Mesothelial cell of epicardium (in vitro differentiated cells): ENCODE measurements at places on chromosomes 5 and 9. TPM values are rescaled to one million over a fixed set of nuclear protein-coding genes. Genes with fewer than 3 reads are reported as not detected.

- no peak overlapping the region for H3K27ac ChIP-seq
- H3K27me3 ChIP-seq, result peaks cover 15% of the 10 kb centered on the region
- DNase-seq, result no peak
- no peaks in the 10 kb centered on the region for H3K4me1 ChIP-seq
- H3K4me3 ChIP-seq, result no peak overlapping the region
These were observed 24.0 kb upstream of the TCF7 start for GRCh38 chr5:134090522-134090921.

DNA sequence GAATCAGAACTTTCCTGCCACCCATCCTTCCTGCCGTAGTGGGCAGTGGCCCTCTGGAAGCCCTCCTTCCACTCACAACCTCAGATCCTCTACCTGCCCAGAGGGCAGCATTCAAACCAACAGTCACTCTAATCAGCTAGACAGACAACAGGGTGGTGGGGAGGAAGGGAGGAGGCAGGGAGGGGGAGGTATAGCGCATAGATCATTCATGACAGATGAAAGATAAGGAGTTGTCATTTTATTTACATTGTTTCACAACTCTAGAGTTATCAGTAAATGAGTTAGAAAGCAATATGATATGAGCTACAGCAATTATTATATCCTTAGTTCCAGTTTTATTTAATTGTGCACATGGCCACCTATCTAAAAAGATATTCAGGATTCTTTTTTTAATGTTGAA, 852 bp downstream of the IL9 start:
- peaks cover 40% of the 10 kb centered on the region for H3K27me3 ChIP-seq
- H3K4me1 ChIP-seq, result peaks cover 31% of the 10 kb centered on the region
- H3K36me3 ChIP-seq, result no peaks in the 10 kb centered on the region
- no peak overlapping the region for H3K27ac ChIP-seq
- no peak overlapping the region for H3K4me3 ChIP-seq

DNA sequence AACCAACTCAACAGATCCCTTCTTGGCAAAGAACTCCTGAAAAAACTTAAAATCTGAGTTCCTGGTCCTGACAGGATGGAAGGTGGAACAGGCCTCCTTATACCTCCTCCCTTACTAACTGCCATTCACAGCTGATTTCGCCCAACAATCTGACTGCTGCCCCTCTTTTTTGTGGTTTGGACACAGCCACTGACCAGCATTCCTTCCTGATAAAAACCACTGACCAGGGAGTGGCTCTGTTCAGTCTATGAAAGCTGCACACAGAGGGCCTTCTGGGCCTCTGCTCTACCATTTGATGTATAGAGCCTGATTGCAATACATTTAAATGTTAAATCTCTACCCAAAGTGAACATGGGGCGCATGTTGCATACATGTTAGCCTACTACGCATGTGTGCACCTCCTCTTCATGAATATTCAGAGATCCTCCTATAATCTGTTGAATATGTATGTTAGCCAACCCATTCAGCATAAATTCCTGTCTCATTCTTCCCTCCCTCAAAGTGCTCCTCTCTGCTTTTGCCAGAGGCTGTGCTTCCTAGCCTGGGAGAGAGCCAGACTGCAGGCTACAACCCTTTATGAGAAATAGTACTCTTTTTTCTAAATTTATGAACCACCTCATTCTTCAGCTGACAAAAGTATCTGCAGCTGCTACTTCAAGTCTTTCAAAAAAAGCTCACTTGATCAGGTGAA, 93.7 kb upstream of the MRPS30 start:
- no peak for DNase-seq
- H3K4me3 ChIP-seq, result no peak overlapping the region
- no peak overlapping the region for H3K27ac ChIP-seq

DNA sequence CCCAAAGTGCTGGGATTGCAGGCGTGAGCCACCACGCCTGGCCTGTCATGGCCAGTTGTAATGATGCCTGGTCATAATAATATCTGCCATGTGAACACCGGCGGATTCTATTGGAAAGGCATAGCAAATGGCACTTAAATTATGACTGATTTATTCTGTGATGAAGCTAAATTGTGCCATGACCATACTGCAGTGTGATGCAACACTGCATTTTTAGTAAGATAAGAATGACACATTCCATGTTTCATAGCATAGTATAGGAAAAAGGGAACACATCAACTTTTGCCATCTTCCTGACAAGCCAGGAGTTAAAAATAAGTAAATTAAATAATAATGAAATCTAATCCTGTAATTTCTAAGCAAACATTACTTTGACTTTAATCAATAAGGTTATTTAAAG, 30.4 kb upstream of the BICD2 start:
- H3K27ac ChIP-seq, result no peak overlapping the region
- no peak for DNase-seq
- H3K4me3 ChIP-seq, result no peak overlapping the region
- H3K27me3 ChIP-seq, result peaks cover 41% of the 10 kb centered on the region
- H3K36me3 ChIP-seq, result no peaks in the 10 kb centered on the region
- peaks cover 4% of the 10 kb centered on the region for H3K4me1 ChIP-seq

DNA sequence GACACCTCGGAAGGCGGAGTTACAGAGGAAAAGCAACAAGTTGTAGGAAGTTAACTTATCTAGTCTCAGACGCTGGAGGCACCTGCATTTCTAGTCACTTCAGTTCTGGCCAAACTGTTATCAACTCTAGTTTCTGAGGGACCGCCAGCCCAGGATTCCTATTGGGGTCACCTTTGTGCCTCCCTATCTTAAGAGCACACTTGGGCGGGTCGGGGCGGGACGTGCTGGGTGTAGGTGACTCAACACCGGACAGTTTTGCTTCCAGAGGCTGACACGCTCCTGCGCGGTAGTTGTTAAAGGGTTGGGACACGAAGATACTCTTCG, 679 bp upstream of the KDM4C start:
- H3K27ac ChIP-seq, result peak overlapping the region; percentile 99

The SQSTM1 gene
- total RNA-seq, result 145 to 149 TPM (median 146 TPM) in 3 replicates

GRCh38 chr5:5585751-5586341, 163.4 kb downstream of the ICE1 start:
- H3K4me1 ChIP-seq, result peaks cover 9% of the 10 kb centered on the region
- peaks cover 2% of the 10 kb centered on the region for H3K27me3 ChIP-seq
- DNase-seq, result no peak
- no peak overlapping the region for H3K27ac ChIP-seq
- H3K36me3 ChIP-seq, result no peaks in the 10 kb centered on the region

The DCP2 gene
- 88.5 to 98.6 TPM (median 90.0 TPM) in 3 replicates for total RNA-seq

DNA sequence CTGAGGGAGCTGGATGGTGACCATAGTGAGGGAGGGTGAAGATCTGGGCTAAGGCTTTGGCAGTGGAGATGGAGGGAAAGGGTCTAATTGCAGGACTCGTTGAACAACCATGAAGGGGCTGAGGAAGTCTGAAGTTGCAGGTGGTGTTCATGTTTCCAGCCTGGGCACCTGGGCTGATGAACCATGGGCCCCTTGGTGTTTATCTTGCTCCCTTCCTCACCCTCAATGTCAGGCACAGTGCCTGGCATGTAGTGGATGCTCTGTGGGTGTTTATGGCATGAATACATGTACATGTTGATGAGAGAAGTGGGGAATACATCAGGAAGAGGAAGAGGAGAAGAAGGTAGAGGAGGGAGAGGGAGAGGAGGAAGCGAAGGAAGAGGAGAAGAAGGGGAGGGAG, 31.3 kb upstream of the COL15A1 start:
- peaks cover 5% of the 10 kb centered on the region for H3K27me3 ChIP-seq
- no peak overlapping the region for H3K4me3 ChIP-seq
- no peak for DNase-seq
- no peaks in the 10 kb centered on the region for H3K36me3 ChIP-seq

The ENTPD8 gene
- 1.4 to 1.7 TPM (median 1.6 TPM) in 3 replicates for total RNA-seq

GRCh38 chr9:133604214-133604613, 5.0 kb downstream of the FAM163B start:
- no peak overlapping the region for H3K27ac ChIP-seq
- DNase-seq, result no peak
- H3K36me3 ChIP-seq, result no peaks in the 10 kb centered on the region
- H3K4me3 ChIP-seq, result no peak overlapping the region
- H3K4me1 ChIP-seq, result no peaks in the 10 kb centered on the region
- peaks cover 49% of the 10 kb centered on the region for H3K27me3 ChIP-seq

DNA sequence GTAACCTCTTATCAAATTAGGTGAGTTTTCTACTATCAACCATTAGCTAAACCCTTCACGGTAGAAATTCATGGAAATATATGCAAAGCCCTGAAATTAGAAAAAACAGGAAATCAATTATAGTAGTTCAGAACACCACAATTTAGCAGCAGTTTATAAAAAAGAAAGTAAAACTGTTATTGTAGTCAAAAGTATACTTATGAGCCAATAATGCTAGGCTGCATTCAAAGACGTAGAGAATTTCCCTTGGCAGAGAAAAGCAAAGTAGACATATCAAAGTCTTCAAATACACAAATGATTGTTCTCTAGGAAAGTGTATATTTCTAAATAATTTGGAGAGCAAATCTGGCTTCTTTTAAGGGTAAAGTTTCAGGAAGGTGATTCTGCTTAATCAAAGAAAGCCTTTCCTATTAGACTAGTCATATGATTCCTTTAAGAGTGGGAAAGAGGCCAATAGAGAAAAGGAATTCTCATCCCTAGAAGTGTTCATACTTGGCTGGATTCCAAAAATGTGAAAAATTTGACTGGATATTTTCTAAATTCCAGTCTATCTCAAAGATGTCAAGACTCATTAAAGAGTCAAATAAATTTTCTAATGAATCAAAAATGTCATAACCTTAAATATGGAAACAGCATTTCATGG, 185.5 kb downstream of the SMC2 start:
- peaks cover 30% of the 10 kb centered on the region for H3K4me1 ChIP-seq
- H3K27ac ChIP-seq, result peak overlapping the region; percentile 80
- H3K36me3 ChIP-seq, result no peaks in the 10 kb centered on the region
- no peak for DNase-seq
- no peak overlapping the region for H3K4me3 ChIP-seq

DNA sequence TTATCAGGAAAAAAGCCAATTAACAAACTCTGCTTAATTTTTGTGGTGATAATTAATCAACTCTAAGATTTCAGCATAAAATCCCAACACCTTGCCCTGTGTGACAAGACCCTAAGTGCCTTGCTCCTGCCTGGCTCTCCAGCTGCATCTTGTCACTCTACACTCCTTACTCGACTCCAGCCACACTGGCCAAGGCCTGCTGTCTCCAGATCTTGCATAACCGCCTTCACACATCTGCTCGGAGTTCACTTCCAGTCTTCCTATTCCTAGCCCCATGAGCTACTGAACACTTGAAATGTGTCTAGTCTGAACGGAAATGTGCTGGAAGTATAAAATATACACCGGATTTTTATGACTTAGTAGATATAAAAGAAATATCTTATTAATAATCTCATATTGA, 259.6 kb downstream of the EPB41L4A start:
- H3K4me1 ChIP-seq, result peaks cover 31% of the 10 kb centered on the region
- H3K27me3 ChIP-seq, result no peaks in the 10 kb centered on the region
- DNase-seq, result no peak
- peaks cover 14% of the 10 kb centered on the region for H3K36me3 ChIP-seq
- H3K4me3 ChIP-seq, result peak overlapping the region; percentile 31

- no peak for DNase-seq
- H3K36me3 ChIP-seq, result no peaks in the 10 kb centered on the region
- H3K4me3 ChIP-seq, result peak overlapping the region; percentile 36
- peaks cover 40% of the 10 kb centered on the region for H3K27me3 ChIP-seq
These were observed 13.1 kb downstream of the GPRIN1 start for GRCh38 chr5:176596689-176597416.

The PNPLA7 gene
- 5.3 to 5.7 TPM (median 5.6 TPM) in 3 replicates for total RNA-seq

DNA sequence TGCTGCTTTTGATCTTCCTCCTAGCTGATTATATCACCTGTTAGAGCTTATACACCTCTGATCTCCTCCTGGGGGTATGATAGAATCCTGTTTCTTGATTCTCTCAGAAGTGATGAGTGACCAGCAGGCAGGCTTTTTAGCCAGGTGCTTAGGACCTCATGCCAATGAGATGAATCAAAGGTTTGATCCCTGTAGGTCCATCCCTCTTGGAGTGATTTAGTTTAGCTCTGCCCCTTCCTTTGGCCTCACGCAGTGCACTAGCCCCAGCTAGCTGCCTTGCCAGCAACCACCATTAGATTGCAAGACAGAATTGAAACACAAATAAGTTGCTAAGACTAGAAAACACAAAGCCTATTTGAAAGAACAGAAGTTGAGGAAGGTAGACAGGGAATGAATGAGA, 84.4 kb downstream of the ZSWIM6 start:
- H3K36me3 ChIP-seq, result peaks cover 4% of the 10 kb centered on the region
- H3K27me3 ChIP-seq, result no peaks in the 10 kb centered on the region
- peak overlapping the region; percentile 93 for H3K27ac ChIP-seq

DNA sequence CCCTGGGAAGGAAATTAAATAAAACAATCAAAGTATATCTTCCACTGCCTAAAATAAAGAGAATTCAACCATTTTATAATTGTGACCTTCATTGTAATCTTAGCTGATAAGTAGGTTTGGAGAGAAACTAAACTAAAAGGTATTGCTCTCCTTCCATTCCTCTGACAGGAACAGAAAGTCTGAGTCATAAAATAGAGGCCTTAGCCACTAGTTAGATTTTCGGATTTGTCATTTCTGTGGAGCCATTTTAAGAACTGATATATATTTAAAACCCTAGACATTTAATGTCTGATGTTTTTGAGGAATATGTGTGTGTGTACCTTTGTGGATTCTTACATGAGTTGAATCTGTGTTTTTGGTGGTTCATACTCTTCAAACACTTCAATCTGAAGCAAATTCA, 11.8 kb upstream of the TMC1 start:
- no peak overlapping the region for H3K4me3 ChIP-seq
- H3K4me1 ChIP-seq, result peaks cover 28% of the 10 kb centered on the region
- DNase-seq, result no peak
- H3K27me3 ChIP-seq, result no peaks in the 10 kb centered on the region

GRCh38 chr9:121651008-121651294, 483 bp upstream of the DAB2IP start:
- H3K27ac ChIP-seq, result peak overlapping the region; percentile 89
- no peak for DNase-seq
- H3K4me3 ChIP-seq, result peak overlapping the region; percentile 71
- H3K36me3 ChIP-seq, result no peaks in the 10 kb centered on the region

DNA sequence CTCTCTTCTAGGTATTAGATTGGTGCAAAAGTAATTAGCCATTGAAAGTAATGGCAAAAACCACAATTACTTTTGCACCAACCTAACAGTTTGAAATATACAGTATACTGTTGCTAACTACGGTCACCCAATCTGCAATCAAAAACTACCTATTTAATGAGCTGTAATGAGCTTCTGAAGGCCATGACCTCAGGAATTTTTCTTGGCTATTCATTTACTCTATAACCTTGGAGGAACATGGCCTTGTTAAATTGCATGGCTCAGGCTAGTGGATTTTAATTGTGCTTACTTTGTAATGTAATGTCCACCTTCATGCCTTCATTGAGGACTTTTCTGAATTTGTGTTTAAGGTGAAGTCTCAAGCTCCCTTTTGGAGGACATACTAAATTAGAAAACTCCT, 24.7 kb downstream of the DNAH5 start:
- peaks cover 4% of the 10 kb centered on the region for H3K4me1 ChIP-seq
- no peak for DNase-seq
- H3K27me3 ChIP-seq, result peaks cover 3% of the 10 kb centered on the region
- no peak overlapping the region for H3K4me3 ChIP-seq
- no peaks in the 10 kb centered on the region for H3K36me3 ChIP-seq

- H3K27ac ChIP-seq, result no peak overlapping the region
- DNase-seq, result no peak
- peaks cover 22% of the 10 kb centered on the region for H3K4me1 ChIP-seq
- no peak overlapping the region for H3K4me3 ChIP-seq
- no peaks in the 10 kb centered on the region for H3K36me3 ChIP-seq
- H3K27me3 ChIP-seq, result no peaks in the 10 kb centered on the region
These were observed 455.8 kb upstream of the PTGER4 start for GRCh38 chr5:40223884-40224402.

The ZNF608 gene
- total RNA-seq, result 31.8 to 35.0 TPM (median 34.3 TPM) in 3 replicates

GRCh38 chr9:83698976-83699585, 8.7 kb downstream of the UBQLN1 start:
- peaks cover 8% of the 10 kb centered on the region for H3K4me1 ChIP-seq
- no peak overlapping the region for H3K27ac ChIP-seq
- DNase-seq, result no peak
